GM12865 (cell line): ENCODE measurements at places on chromosomes 2 and 18.
A peak's percentile ranks its signal among the peaks of the same experiment; 100 is the strongest.

- no peak for DNase-seq
These were observed 2.5 kb downstream of the CRIM1 start for GRCh38 chr2:36357847-36358659.

GRCh38 chr2:241378816-241379215 lies 22.7 kb downstream of the FARP2 start:
- DNase-seq: no peak

DNA sequence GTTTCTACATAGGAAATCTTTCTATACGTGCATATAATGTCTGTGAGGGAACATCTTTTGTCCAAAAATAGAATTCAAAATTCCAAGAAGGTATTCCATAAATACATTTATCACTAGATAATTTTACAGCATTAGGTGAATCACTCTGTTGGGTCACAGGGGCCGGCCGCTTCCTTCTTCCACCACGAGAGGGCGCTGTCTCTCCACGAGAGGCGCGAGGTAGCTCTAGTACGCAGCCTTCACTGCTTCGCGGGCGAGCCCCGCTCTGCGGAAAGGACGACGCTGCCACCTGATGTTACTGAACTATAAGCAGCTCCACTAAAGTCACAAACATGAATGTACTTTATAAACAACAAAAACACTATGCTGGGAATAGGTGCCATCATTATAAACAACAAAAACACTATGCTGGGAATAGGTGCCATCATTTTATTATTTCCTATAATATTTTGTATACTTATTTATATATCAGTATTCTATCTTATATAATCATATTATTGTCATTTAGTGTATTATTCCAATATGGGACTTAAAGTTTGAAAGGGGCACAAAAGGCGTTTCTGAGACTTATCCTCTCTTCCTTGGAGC lies 69.4 kb upstream of the REV1 start:
- DNase-seq: peak; percentile 75

GRCh38 chr2:238791354-238791753 lies 56.5 kb upstream of the TWIST2 start:
- no peak for DNase-seq

GRCh38 chr2:136069773-136070172 lies 48.2 kb downstream of the CXCR4 start:
- no peak for DNase-seq

GRCh38 chr2:236449167-236449761 lies 120.4 kb upstream of the ACKR3 start:
- DNase-seq: no peak

- no peak for DNase-seq
These were observed 152.7 kb downstream of the ADCYAP1 start for GRCh38 chr18:1057367-1057766.

GRCh38 chr18:2898186-2898640 lies 51.4 kb downstream of the EMILIN2 start:
- no peak for DNase-seq

DNA sequence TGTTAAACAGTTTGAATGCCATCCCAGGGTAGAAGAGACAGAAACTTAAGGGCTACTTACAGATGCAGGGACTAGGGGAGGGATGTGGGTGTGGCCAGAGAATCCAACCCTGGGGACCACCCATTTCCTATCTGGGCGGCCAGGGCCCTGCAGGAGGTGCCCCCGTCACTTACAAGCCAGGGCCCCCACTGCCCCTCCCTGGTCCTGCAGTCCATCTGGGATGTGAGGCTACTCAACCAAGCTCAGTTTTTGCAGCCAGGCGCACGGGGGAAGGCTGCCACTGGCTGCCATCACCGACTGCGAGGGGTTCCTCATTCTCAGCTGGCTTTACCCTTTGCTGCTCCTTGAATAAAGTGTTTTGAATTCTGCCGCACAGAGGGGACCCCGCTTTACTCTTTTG lies 42.1 kb downstream of the RRM2 start:
- DNase-seq: no peak

DNA sequence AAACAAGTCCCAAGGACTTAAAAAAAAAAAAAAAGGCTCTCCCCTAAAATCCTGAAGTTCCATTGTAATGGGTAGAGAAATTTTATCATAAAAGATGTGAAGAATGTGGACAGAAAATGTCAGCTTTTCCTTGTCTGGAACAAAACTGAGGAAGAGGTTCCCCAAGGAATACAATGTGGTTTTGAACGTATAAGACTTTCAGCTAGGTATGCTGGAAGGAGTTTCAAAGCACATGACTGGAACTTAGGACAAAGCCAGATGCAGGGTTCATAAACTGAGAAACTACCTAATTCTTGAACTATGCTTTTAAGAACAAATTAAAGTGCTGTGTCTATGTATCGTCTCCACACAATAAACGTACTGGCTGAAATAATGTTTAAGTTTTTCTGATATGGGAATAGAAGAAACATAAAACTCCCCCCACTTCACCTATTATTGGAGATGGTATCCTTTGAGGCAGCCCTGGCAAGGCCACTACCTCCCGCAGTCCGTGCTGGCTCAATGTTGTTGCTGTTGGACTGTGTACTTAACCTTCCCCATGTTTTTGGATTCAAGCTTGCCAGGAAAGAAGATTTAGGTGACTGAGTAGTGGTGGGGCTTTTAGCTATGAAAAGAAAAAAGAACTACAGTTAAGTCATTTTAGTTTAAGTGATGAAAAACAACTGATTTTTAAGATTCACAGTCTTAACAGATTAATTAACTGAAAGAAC lies 84.2 kb upstream of the DNER start:
- DNase-seq: no peak

DNA sequence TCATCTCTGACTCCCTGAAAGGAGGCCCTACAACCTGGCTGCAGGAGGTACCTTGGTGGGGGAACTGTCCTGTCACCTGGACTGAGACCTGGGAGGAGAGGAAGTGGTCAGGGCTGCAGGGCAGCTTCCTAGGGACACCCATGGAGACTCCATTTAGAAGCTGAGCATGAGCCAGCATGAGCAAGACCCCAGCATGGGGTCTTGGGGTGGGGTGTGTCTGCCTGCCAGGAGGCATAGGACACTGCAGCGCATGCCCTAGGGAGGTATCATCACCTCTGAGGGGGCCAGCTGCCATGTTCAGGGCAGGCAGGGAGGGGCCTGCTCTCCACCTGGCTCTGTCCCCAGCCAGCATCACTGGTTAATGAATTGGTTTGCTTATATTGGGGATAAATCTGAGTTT lies 249.7 kb downstream of the CELF4 start:
- no peak for DNase-seq

DNA sequence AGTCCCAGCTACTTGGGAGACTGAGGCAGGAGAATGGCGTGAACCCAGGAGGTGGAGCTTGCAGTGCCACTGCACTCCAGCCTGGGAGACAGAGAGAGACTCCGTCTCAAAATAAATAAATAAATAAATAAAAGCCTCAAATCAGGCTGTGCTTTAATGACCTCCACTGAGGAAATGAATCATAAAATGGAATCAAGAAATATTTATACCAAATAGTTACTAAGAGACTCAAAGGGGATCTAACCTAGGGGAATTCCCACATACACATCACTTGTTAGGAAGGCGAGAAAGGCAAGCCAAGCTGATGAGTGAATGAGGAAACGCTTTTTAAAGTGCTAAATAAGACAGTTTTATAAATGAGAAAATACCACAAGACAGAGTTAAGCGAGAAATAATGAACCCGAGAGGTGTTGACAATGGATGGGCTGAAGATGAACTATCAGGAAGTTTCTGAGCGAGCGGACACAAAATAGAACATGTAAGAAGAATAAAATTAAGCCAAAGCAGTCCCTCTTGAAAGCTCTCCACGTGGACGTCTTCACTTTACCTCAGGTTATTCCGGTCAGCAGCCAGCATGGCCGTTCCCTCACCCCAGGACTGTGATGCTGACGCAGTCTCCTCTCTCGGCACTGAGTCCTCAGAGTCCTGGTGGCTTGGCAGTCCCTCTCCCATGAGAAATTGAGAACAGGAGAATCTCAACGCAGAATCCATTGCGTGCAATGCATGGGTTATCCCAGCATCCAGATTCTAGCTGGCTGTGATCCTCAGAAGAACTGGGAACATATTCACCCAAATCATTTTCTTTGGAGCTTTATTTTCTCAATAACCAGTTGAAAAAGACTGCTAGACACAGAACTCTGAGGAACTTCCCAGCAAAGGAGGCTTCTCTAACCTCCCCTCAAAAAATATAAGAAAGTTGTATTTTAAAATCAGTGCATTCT lies 22.3 kb downstream of the PXDN start:
- DNase-seq: no peak

DNA sequence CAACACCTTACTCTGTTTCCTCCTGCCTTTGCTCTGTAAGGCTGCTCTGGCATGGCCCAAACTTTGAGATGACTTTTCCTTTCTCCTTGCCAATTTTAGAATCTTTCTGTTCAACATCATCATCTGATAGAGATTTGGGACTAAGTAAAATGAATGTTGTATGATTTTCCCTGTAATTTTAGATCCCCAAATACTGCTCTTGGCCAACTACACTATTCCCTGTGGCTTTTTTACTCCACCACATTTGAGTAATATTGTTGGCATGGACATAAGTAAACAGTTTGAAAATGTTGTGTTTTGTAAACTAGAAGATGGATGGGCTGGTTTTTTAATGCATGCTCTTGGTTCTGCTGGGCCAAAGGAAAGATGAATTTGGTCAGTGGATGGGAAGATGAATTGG lies 12.1 kb downstream of the LTBP1 start:
- DNase-seq: no peak
